ENCODE measurements at places on chromosomes 2 and 18. TPM values are rescaled to one million over a fixed set of nuclear protein-coding genes. Genes with fewer than 3 reads are reported as not detected.

The HTRA2 gene
- 33.0 TPM for total RNA-seq

The ARMC9 gene
- total RNA-seq, result 6.6 TPM

The PPP1R1C gene
- total RNA-seq, result 0.40 TPM

The FANCL gene
- 25.5 TPM for total RNA-seq

The ACMSD gene
- not detected for total RNA-seq

The SCYGR4 gene
- not detected for total RNA-seq

The HES6 gene
- 17.1 TPM for total RNA-seq

The CYTIP gene
- 0.84 TPM for total RNA-seq

The STK17B gene
- total RNA-seq, result 8.1 TPM

The TCF4 gene
- 167 TPM for total RNA-seq

The SCN3A gene
- 0.35 TPM for total RNA-seq

The PFN4 gene
- 1.8 TPM for total RNA-seq

The HRH4 gene
- 0.09 TPM for total RNA-seq

The TRIM54 gene
- 56.0 TPM for total RNA-seq

The RAB17 gene
- total RNA-seq, result 0.93 TPM

The PID1 gene
- 27.4 TPM for total RNA-seq

The IL36B gene
- not detected for total RNA-seq

The DUSP19 gene
- 2.7 TPM for total RNA-seq

The ACKR3 gene
- 22.2 TPM for total RNA-seq

The CPO gene
- total RNA-seq, result 0.13 TPM

The CFC1B gene
- not detected for total RNA-seq

The SLC38A11 gene
- total RNA-seq, result 0.35 TPM

The DSG3 gene
- not detected for total RNA-seq

The SERPINB12 gene
- 0.62 TPM for total RNA-seq

The GAREM2 gene
- total RNA-seq, result 2.5 TPM

The REG1B gene
- not detected for total RNA-seq

The FTCDNL1 gene
- 2.6 TPM for total RNA-seq

The UGT1A8 gene
- not detected for total RNA-seq

The ANKRD62 gene
- total RNA-seq, result not detected

The ELAC1 gene
- total RNA-seq, result 5.6 TPM

The PSME4 gene
- 32.7 TPM for total RNA-seq

The CLEC4F gene
- 0.09 TPM for total RNA-seq

The XIRP2 gene
- total RNA-seq, result 82.2 TPM

The TUBA3E gene
- total RNA-seq, result not detected

The TCF23 gene
- total RNA-seq, result 0.35 TPM

The KIF5C gene
- total RNA-seq, result 0.66 TPM

The SLC66A2 gene
- 24.2 TPM for total RNA-seq

Measured in muscle of leg (tissue), 16 donors.